ENCODE measurements at places on chromosomes 2 and 18. TPM values are rescaled to one million over a fixed set of nuclear protein-coding genes. Genes with fewer than 3 reads are reported as not detected.

MAP2 gene
- 2.8 TPM for total RNA-seq

LYPD1 gene
- total RNA-seq: not detected

DSEL gene
- 1.7 TPM for total RNA-seq

EFEMP1 gene
- 62.5 TPM for total RNA-seq

PLCD4 gene
- total RNA-seq: 0.62 TPM

ICOS gene
- total RNA-seq: not detected

TMEM37 gene
- total RNA-seq: 2.8 TPM

LIMS3 gene
- 4.1 TPM for total RNA-seq

All from Right ventricle myocardium superior (tissue), 1 donor.